Breast epithelium (tissue), 4 donors: ENCODE measurements at places on chromosomes 5 and 9.

DNA sequence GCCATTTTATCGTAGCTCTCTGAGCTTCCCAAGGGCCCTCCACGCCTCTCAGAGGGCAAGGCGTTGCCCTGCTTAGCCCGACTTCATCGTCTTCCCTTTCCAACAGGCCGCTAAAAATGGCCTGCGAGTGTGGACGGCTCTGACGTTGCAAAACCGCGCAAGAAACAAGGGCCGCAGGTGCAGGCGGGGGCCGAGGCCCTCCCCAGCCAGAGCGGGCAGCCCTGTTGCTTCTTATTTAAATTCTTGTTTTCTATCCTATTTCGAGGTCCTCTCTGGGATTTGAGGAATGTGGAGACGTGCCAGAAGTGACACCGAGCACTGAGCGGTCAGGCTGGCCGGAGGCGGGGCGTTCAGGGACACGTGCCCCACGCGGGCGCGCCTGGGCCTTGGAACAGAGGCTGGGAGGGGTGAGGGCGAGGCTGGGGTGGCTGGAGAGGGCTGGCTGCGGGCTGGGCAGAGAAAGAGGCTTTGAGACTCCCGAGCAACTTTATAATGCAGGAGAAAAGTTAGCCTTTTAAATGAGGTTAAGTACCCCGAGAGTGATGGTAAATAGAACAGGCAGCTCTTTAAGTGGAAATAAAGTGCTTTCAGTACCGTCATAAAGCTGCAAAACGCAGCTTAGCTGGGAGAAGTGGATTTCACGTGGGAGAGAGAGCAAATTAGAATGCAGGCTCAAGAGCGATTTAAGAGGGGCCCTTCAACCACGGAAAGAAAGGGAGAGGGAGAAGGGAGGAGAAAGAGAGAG lies 243.6 kb downstream of the AUH start:
- DNase-seq, result no peak

DNA sequence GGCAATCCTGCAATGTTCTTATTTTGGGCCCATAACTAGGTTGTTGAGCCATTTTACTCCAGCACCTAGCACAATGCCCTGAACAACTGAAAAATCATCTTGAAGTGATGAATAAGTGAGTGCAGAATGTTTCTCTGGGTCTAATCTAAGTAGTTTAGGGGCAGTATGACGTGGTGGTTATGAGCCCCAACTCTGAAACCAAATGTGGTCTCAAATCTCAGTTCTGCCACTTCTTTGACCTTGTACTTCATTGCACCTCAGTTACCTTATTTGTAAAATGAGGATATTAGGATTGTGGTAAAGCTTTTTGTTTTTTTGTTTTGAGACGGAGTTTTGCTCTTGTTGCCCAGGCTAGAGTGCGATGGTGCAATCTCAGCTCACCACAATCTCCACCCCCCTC lies 80.9 kb upstream of the SNX2 start:
- DNase-seq, result no peak

DNA sequence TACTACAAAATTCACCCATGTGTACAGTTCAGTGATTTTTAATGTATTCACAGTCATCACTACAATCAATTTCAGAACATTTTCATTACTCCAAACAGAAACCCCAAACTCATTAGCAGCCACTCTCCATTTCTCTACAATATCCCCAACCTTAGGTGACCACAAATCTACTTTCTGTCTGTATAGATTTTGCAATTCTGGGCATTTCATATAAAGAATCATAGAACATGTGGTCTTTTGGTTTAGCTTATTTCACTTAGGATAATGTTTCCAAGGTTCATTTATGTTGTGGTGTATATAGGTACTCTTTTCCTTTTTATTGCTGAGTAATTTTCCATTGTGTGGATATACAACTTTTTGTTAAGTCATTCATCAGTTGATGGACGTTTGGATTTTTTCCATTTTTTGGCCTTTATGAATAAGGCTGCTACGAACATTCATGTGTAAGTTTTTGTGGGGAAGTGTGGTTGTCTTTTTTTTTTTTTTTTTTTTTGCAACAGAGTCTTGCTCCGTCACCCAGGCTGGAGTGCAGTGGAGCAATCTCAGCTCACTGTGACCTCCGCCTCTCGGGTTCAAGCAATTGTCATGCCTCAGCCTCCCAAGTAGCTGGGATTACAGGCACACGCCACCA lies 54.5 kb downstream of the DOCK8 start:
- no peak for DNase-seq

DNA sequence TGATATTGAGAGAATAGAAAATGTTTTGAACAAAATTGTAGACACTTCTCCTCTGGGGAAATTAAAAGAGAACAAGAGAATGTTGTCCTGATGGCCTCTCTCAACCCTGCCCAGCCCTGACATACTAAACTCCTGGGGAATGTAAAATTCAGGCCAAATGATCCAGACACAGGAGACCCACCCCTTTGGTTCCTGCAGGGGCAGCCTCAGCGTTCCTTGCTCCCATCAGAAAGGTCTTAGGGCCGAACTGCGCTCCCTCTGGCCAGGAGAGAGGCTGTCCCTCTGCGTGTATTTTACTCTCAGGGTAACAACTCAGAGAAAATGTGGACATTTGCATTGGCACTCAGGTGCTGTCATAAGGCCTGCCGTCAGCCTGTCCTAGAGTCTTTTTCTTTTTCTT lies 616.3 kb upstream of the KLF4 start:
- no peak for DNase-seq

GRCh38 chr9:27209034-27209433 lies 87.9 kb downstream of the EQTN start:
- no peak for DNase-seq

GRCh38 chr9:128411364-128412119 lies 9.1 kb upstream of the CERCAM start:
- no peak for DNase-seq

GRCh38 chr5:44331471-44332050 lies 57.7 kb downstream of the FGF10 start:
- no peak for DNase-seq

DNA sequence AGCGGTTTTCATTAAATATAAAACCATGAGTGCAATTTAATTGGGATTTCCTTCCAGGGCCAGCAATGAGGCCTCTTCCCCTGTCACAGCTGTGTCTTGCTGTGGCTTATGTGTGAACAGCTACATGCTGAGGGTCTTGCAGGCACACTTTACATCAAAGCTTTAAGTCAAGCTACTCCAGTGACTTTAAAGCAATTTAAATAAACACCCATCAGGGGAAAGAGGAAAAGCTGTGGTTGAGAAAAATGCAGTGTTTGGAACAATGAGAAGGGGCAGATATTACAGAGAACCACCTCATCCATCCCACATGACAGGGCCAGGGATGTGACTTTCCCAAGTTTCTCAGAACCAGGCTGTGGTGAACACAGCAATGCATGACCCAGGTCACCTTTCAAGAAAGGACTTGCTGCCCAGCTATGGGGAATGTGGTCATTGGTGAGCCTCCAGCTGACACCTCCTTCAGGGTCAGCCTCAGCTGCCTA lies 115.9 kb upstream of the LPAR1 start:
- DNase-seq, result no peak

DNA sequence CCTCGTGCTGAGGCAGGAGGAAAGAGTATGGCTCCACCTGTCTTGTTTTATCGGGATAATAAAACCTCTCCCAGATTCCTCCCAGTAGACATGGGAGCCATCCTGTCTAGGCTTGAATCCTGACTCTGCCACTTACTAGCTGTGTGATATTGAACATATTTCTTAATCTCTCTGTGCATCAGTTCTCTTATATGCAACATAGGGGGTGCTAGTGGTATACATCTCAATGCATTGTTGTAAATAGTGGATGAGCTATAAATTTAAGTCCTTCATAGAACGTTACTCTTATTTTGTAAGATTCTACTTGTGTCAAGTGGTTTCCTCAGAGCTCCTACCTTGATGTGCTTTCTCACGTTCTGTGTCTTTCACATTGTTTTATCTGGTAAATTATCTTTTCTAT lies 417.7 kb upstream of the POU5F2 start:
- no peak for DNase-seq

DNA sequence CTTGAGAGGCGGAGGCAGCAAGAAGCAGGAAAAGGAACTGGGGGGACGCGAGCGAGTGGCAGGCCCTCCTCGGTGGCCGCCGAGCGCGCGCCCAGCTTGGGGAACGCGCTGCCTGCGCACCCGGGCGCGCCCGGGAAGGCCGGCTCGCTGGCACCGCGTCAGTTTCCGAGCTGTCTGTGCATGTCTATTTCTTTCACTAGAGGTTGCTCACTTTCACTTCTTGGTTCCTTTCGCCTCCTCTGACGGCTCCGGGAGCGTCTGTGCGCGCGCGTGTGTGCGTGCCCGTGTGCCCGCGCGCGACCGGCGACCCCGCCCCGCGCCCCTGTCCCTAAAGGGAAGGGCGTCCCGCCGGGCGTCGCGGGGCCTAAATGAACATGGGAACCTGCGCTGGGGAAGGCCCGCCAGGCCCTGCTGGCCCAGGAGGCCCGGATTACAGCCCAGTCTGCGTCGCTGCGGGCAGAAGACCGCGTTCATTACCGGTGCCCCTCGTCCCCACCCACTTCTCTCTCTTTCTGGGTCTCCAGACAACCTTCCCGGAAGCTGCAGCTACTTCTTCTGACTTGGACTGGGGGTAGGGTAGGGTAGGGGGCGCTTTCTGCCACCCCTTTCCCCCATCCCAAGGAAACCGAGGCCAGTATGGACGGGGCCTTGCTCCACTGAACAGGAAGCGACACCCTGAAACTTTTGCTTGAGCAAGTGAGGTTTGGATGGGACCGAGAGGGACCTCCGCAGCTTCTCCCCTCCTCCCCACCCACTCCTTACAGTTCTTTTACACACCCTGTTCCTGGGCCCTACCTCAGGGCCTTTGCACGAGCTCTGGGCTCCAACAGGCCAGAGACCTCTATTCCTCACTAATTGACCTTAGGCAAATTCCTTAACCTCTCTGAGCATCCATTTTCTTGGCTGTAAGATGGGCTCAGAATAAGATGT lies 205.8 kb upstream of the IER5L start:
- peak; percentile 80 for DNase-seq

- DNase-seq, result no peak
Measured at GRCh38 chr9:92066168-92066567, 49.0 kb downstream of the SPTLC1 start.

GRCh38 chr5:153792305-153792704 lies 246.4 kb downstream of the FAM114A2 start:
- DNase-seq, result no peak

DNA sequence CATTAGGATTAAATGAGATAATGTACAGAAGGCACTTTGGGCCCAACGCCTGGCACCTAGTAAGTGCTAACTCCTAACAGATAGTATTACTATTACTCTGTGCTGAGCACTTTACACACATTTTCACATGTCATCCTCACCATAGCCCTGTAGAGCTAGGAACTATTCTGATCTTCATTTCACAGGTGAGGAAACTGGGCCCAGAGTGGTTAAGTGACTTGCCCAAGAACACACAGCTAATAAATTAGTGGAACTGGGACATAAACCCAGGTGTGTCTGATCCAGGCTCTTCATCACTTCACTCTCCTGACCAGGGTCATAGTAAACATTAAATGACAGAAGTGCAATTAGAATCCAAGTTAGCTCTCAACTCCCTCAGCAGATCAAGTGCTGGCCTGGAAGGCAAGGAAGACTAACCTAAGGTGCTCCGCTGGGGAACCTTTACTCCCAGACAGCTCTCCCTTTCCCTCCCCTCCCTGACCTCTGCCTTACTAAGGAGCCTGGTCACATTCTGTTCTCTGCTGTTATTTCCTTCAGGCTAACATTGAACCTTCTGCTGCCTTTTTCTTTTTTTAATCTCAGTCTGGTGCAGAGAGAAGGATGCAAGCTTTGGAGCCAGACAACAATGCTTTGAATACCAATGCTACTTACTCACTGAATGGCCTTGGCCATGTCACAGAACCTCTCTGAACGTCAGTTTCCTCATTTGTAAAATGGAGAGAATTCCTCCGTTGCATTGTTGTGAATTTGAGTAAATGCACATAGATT lies 4.1 kb upstream of the ADRA1B start:
- DNase-seq, result no peak

GRCh38 chr9:18421391-18421790 lies 52.6 kb upstream of the ADAMTSL1 start:
- DNase-seq, result no peak

- DNase-seq, result no peak
Measured at GRCh38 chr9:137660144-137660543, 41.3 kb downstream of the EHMT1 start.

DNA sequence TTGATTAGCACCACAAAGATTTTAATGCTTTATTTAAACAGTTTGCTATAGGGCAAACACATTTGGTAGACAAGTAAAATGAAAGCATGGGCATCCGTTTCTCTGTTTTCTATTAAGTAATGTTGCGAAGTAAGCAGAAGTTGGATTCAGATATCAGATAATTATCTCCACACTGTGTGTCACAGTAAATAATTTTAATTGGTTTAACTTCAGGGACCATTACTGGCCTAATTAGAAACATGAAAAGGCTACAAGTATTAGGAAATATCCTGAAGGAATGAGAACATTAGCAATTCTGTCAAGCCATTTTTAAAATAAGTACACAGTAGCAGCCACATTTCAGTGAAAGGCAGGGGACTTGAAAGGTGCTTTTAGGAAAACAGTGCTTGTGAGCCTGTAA lies 975.4 kb downstream of the NR2F1-AS1 start:
- no peak for DNase-seq

DNA sequence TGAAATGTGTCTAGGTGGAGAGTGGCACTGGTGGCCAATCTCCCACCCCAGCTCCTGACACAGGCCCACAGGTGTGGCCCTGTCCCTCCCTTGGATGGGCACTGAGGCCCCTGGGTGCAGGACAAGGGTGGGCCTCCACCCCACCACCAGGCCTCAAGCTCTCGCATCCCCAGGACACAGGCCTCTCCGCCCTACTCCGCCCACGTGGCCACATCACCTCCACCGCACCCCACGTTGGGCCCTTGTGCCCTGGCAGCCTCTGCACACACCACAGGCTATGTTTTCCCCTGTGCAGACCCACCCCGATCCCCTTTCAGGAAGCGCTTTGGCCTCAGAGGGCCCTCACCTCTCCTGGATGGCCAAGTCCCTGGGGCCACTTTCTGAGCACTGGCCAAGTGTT lies 54.7 kb downstream of the SECISBP2 start:
- no peak for DNase-seq

DNA sequence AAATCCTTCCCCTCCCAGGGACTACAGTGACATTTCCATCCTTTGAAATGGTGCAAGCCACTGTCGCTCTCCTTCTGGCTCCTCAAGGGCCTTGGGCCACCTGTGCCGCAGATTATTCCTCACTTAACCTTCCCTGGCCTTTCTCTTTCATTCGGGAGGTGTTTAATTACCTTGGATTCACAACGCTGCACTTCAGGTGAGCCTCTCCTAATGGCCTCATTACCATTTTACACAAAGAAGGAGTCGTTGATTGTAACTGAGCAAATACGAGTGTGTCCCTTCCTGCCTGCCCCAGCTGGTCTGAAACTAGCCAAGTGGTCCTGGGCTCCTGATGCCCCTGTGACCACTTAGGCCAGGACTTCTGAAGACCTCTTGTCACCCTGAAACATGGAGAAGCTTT lies 205.0 kb downstream of the CRB2 start:
- DNase-seq, result no peak

GRCh38 chr5:5929291-5930020 lies 448.9 kb downstream of the MED10 start:
- DNase-seq, result no peak

GRCh38 chr5:134063188-134063820 lies 51.2 kb upstream of the TCF7 start:
- no peak for DNase-seq
